Stimulated activated CD8-positive, alpha-beta memory T cell treated with anti-CD3 and anti-CD28 coated beads, Interleukin-12 subunit alpha, Interleukin-12 subunit beta, amount 100 ng/mL, for 4 hours (primary cell): ENCODE measurements at places on chromosomes 4 and X.

DNA sequence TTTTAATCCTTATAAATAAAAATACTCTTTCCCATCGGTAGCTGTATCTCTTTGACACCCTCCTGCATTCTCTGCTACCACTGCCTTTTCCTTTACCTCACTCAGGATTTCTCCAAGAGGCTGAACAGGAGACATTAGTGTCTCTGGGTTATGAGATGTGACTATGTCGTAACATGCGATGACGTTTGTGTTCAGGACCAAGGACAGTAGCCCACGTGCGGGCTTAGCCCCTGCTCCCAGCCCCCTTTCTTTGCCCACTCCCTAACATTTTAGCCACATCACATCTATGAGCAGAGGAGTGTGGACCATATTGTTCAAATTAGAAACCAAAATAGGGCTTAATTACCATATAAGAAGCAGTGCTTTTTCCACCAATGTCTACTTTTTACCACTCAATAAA lies 369.3 kb downstream of the FBXW7 start:
- DNase-seq: no peak

DNA sequence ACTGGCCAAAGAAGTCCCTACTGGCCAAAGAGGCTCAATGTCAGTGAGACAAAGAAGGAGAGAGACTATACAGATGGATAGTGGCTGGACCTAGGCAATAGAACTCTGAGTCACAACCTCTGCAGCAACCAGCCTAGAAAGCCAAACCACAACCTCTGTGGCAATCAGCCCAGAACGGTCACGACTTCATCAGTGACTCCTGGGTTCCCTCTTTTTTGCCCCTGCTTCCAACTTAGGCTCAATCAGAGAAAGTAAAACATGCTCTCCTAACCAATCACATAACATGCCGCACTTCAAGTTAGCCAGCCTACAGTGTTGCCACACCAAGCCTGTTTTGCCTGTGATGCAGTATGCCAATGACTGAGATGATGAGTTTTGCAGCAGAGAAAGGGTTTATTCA lies 203.4 kb downstream of the ANAPC10 start:
- no peak for DNase-seq

GRCh38 chr4:176540814-176541213 lies 221.0 kb downstream of the SPCS3 start:
- DNase-seq: no peak

GRCh38 chr4:17718471-17718870 lies 63.0 kb downstream of the FAM184B start:
- no peak for DNase-seq

GRCh38 chr4:140061659-140062289 lies 92.2 kb downstream of the MAML3 start:
- DNase-seq: no peak

- DNase-seq: no peak
Observed at GRCh38 chrX:63428348-63428747, 77.2 kb upstream of the SPIN4 start.

GRCh38 chr4:118723369-118723768 lies 38.2 kb downstream of the METTL14 start:
- no peak for DNase-seq

- no peak for DNase-seq
Observed at GRCh38 chr4:122309988-122310626, 68.7 kb upstream of the ADAD1 start.

- no peak for DNase-seq
Observed at GRCh38 chrX:130028196-130028595, 45.8 kb downstream of the BCORL1 start.

DNA sequence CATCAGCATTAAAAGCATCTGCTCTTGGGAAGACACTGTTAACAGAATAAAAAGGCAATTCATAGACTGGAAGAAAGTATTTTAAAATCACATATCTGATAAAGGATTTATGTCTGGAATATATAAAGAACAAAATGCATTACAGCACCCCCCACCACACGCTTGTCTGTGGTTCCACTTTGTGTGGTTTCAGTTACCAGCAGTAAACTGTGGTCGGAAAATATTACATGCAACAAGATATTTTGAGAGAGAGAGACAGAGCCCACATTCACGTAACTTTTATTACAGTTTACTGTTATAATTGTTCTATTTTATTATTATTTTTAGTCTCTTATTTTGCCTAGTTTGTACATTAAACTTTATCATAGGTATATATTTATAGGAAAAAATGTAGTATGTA lies 21.2 kb upstream of the PDE6B start:
- no peak for DNase-seq
